ENCODE measurements at places on chromosomes 12 and 14. TPM values are rescaled to one million over a fixed set of nuclear protein-coding genes. Genes with fewer than 3 reads are reported as not detected.

Gene MORN3
- polyA plus RNA-seq: 0.28 TPM

Gene MSI1
- not detected for polyA plus RNA-seq

Gene APOF
- not detected for polyA plus RNA-seq

Gene PWP1
- polyA plus RNA-seq: 128 TPM

Gene SIX1
- polyA plus RNA-seq: not detected

Gene LBHD2
- polyA plus RNA-seq: not detected

Gene MIPOL1
- polyA plus RNA-seq: not detected

Gene GPR65
- polyA plus RNA-seq: 19.3 TPM

Gene SCN8A
- polyA plus RNA-seq: 0.38 TPM

Gene CBLN3
- polyA plus RNA-seq: 2.0 TPM

Gene KRT77
- not detected for polyA plus RNA-seq

DNA sequence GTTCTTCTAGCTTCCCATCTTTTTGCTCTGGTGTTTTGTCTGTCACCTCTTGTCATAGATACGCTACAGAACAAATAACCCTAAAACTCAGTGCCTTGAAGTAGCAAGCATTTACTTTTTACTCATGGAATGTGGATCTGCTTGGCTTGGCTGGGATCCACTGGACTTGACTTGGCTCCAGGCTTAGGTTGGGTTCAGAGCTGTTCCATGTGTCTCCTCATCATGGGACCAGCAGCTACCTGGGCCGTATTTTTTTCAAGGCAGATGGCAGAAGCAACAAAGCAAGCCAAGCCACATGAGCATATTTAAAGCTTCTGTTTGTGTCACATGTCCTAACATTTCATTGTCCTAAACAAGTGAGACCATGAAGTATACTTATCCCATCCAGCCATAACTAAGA is 48.7 kb upstream of the ATF1 start:
- H3K4me3 ChIP-seq: no peak overlapping the region
- no peaks in the 10 kb centered on the region for H3K4me1 ChIP-seq

- H3K27me3 ChIP-seq: no peaks in the 10 kb centered on the region
- H3K27ac ChIP-seq: no peak overlapping the region
- H3K4me3 ChIP-seq: no peak overlapping the region
- no peaks in the 10 kb centered on the region for H3K4me1 ChIP-seq
- H3K36me3 ChIP-seq: no peaks in the 10 kb centered on the region
Measured at GRCh38 chr12:125512541-125513298, 447.5 kb downstream of the AACS start.

GRCh38 chr12:96242597-96242996 is 48.4 kb downstream of the ELK3 start:
- H3K27me3 ChIP-seq: no peaks in the 10 kb centered on the region
- no peak for DNase-seq
- no peak overlapping the region for H3K4me3 ChIP-seq
- peak overlapping the region; percentile 8 for H3K27ac ChIP-seq

DNA sequence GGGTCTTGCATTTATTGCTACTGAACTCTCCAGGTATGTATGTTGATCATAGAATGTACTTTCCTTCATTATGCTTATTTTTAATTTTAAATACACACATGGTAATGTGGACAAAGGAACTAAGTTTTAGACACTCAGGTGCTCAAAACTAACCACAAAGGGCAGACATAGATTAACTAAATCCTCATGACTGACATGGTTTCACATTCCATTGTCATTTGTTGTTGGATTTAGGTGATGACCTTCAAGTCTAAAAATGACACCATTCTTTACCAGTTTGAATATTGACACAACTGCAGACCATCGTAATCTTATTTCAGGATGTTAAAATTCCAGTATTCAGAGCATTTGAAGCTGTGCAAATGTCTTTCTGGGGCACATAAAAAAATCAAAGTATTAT is 128.4 kb downstream of the BBS10 start:
- H3K4me3 ChIP-seq: no peak overlapping the region
- DNase-seq: no peak
- H3K36me3 ChIP-seq: no peaks in the 10 kb centered on the region

DNA sequence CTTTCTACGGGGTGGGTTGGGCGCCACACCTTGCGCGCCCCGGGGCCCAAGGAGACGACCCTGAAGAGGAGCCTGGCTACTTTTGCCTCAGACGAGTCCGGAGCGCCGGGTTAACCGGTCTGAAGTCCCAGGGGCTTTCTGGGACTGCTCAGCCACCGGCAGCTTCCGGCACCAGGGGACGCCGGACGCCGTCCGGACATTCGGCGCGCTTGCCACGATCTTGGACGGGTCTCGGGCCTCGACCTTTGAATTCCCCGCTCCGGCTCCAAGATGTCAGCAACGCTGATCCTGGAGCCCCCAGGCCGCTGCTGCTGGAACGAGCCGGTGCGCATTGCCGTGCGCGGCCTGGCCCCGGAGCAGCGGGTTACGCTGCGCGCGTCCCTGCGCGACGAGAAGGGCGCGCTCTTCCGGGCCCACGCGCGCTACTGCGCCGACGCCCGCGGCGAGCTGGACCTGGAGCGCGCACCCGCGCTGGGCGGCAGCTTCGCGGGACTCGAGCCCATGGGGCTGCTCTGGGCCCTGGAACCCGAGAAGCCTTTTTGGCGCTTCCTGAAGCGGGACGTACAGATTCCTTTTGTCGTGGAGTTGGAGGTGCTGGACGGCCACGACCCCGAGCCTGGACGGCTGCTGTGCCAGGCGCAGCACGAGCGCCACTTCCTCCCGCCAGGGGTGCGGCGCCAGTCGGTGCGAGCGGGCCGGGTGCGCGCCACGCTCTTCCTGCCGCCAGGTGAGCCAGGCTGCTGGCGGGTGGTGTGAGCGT is at the start of gene ACOT4:
ACOT4 (plus strand) TSS at position 184 of the 760 bp plus-strand sequence; CDS start at position 271, 87 bp downstream.
- H3K36me3 ChIP-seq: no peaks in the 10 kb centered on the region
- peak within 1 kb of the TSS; percentile 94 for H3K4me3 ChIP-seq
- peaks cover 4% of the 10 kb centered on the region for H3K4me1 ChIP-seq
- H3K27ac ChIP-seq: no peak within 1 kb of the TSS

GRCh38 chr12:86331012-86331411 is 74.8 kb upstream of the MGAT4C start:
- no peaks in the 10 kb centered on the region for H3K27me3 ChIP-seq
- no peaks in the 10 kb centered on the region for H3K4me1 ChIP-seq
- H3K36me3 ChIP-seq: no peaks in the 10 kb centered on the region
- no peak overlapping the region for H3K27ac ChIP-seq

GRCh38 chr12:59675461-59675860 is 79.6 kb downstream of the SLC16A7 start:
- no peak overlapping the region for H3K4me3 ChIP-seq
- peaks cover 19% of the 10 kb centered on the region for H3K4me1 ChIP-seq

DNA sequence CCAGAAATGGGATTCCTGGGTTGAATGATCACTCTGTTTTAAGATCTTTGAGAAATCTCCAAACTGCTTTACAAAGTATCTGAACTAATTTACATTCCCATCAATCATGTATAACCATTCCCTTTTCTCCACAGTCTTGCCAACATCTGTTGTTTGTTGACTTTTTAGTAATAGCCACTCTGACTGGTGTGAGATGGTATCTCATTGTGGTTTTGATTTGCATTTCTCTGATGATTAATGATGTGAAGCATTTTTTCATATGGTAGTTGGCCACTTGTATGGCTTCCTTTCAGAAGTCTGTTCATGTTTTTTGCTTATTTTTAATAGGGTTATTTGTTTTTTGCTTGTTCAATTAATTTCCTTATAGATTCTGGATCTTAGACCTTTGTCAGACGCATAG is 211.8 kb upstream of the AVPR1A start:
- no peak for DNase-seq
- no peaks in the 10 kb centered on the region for H3K4me1 ChIP-seq
- no peak overlapping the region for H3K4me3 ChIP-seq
- no peaks in the 10 kb centered on the region for H3K36me3 ChIP-seq
- no peaks in the 10 kb centered on the region for H3K27me3 ChIP-seq

DNA sequence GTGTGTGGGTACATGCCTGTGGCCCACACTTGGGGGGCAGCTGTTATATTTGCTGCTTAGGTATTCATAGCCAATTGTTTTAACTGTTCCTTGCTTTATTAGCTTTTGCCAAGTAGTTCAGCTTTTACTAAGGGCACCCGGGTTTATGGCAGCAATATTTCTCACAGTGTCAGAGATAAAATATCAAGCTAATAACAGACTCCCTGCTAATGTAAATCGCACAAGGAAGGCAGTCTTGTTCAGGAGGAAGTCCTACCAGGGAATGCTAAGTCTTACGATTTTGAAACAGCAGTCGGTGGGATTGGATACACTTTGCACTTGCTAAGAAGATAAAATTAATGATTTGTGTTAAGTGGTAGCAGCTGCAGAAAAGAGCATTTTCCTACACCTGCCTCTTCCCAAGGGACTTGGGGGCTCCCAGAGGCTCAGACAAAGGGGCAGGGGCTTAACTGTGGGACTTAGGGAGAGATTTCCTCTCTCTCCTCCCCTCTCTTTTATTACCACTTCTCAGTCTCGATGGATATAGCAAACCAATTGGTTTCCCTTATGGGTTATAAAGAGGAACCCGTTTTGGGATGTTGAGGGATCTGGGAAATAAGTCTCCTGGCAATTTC is 175.1 kb downstream of the NRXN3 start:
- H3K27ac ChIP-seq: no peak overlapping the region
- H3K27me3 ChIP-seq: no peaks in the 10 kb centered on the region
- H3K4me3 ChIP-seq: no peak overlapping the region
- H3K36me3 ChIP-seq: peaks cover 2% of the 10 kb centered on the region
- H3K4me1 ChIP-seq: no peaks in the 10 kb centered on the region

- no peaks in the 10 kb centered on the region for H3K4me1 ChIP-seq
- no peak overlapping the region for H3K4me3 ChIP-seq
- no peak for DNase-seq
- H3K27ac ChIP-seq: no peak overlapping the region
- H3K36me3 ChIP-seq: no peaks in the 10 kb centered on the region
Measured at GRCh38 chr12:127607146-127607725, 659.7 kb upstream of the TMEM132C start.

GRCh38 chr14:100667656-100668055 is 59.0 kb upstream of the DLK1 start:
- peaks cover 9% of the 10 kb centered on the region for H3K4me1 ChIP-seq
- H3K27ac ChIP-seq: no peak overlapping the region
- peaks cover 74% of the 10 kb centered on the region for H3K27me3 ChIP-seq
- DNase-seq: no peak
- H3K36me3 ChIP-seq: no peaks in the 10 kb centered on the region

DNA sequence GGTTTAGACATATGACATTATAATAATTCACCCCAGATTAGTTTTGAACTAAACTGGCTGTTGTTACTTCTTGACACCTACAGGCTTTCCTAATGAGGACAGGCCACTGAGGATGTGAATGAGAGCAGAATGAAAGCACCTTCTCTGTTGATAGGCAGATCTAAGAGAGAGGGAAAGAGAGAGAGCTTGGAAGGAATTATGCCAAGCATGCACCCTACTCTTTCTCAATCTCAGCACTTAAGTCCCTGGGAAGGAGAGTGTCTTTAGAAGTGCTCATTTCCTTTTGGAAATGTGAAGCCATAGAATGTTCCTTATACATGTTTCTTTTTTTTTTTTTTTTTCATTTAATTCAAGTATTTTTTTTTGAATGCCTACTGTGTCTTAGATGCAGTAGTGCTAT is 49.0 kb downstream of the TBC1D15 start:
- H3K27me3 ChIP-seq: no peaks in the 10 kb centered on the region
- no peak for DNase-seq
- H3K4me1 ChIP-seq: peaks cover 5% of the 10 kb centered on the region
- no peak overlapping the region for H3K4me3 ChIP-seq
